Aorta (tissue), 5 donors: ENCODE measurements at places on chromosomes 13 and 19. TPM values are rescaled to one million over a fixed set of nuclear protein-coding genes. Genes with fewer than 3 reads are reported as not detected.

CLEC17A gene
- not detected for total RNA-seq

LAIR2 gene
- total RNA-seq: 2.4 TPM

LILRA6 gene
- total RNA-seq: 13.3 TPM

OR4F17 gene
- total RNA-seq: not detected

SIX5 gene
- total RNA-seq: 17.8 TPM

CEACAM3 gene
- total RNA-seq: 0.99 TPM

KLK6 gene
- total RNA-seq: not detected

NLRP7 gene
- total RNA-seq: not detected
